ENCODE measurements at places on chromosomes 12 and 14. TPM values are rescaled to one million over a fixed set of nuclear protein-coding genes. Genes with fewer than 3 reads are reported as not detected.

- no peak overlapping the region for H3K4me3 ChIP-seq
- no peaks in the 10 kb centered on the region for H3K4me1 ChIP-seq
- H3K36me3 ChIP-seq: no peaks in the 10 kb centered on the region
- H3K27ac ChIP-seq: no peak overlapping the region
- no peaks in the 10 kb centered on the region for H3K27me3 ChIP-seq
- no peak for DNase-seq
These were observed 57.8 kb upstream of the FSCB start for GRCh38 chr14:44564908-44565307.

- H3K36me3 ChIP-seq: no peaks in the 10 kb centered on the region
- no peak overlapping the region for H3K4me3 ChIP-seq
- H3K4me1 ChIP-seq: no peaks in the 10 kb centered on the region
- H3K27me3 ChIP-seq: no peaks in the 10 kb centered on the region
- no peak overlapping the region for H3K27ac ChIP-seq
- DNase-seq: no peak
These were observed 88.5 kb downstream of the TSPAN8 start for GRCh38 chr12:71069311-71069710.

GRCh38 chr12:89836026-89836425, 127.4 kb upstream of the ATP2B1 start:
- no peak overlapping the region for H3K4me3 ChIP-seq
- no peak for DNase-seq
- H3K27ac ChIP-seq: no peak overlapping the region
- H3K4me1 ChIP-seq: no peaks in the 10 kb centered on the region

DNA sequence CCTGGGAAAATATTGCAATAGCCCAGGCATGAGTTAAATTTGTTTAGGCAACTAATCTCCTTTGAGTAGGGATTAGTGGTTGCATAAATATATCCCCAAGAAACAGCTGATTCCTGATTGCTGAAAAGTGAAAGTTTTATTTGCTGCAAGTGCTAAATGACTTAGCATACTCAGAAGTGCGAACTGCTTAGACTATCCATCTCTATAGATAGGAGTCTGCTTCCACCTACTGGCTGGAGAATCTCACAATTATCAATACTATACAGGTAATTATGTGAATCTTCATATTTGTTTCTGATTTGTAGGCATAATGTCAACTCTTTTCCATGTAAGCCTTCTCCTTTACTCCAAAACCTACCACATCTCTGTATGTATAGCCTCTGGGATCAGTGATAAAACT, 12.0 kb upstream of the SLCO1B3 start:
- H3K27ac ChIP-seq: no peak overlapping the region
- H3K27me3 ChIP-seq: no peaks in the 10 kb centered on the region
- peaks cover 16% of the 10 kb centered on the region for H3K4me1 ChIP-seq
- H3K36me3 ChIP-seq: no peaks in the 10 kb centered on the region

- no peaks in the 10 kb centered on the region for H3K27me3 ChIP-seq
- H3K4me1 ChIP-seq: no peaks in the 10 kb centered on the region
- H3K36me3 ChIP-seq: no peaks in the 10 kb centered on the region
- H3K27ac ChIP-seq: no peak overlapping the region
- no peak for DNase-seq
- H3K4me3 ChIP-seq: no peak overlapping the region
These were observed 362.1 kb upstream of the STXBP6 start for GRCh38 chr14:25411781-25412757.

GRCh38 chr14:99803803-99804202, 10.6 kb downstream of the EML1 start:
- no peaks in the 10 kb centered on the region for H3K27me3 ChIP-seq
- H3K4me3 ChIP-seq: no peak overlapping the region
- no peaks in the 10 kb centered on the region for H3K36me3 ChIP-seq
- no peak overlapping the region for H3K27ac ChIP-seq
- DNase-seq: no peak

GRCh38 chr14:105220699-105221597, 27.4 kb upstream of the BTBD6 start:
- H3K27ac ChIP-seq: no peak overlapping the region
- H3K27me3 ChIP-seq: no peaks in the 10 kb centered on the region
- H3K4me1 ChIP-seq: no peaks in the 10 kb centered on the region
- no peak overlapping the region for H3K4me3 ChIP-seq
- no peak for DNase-seq

DNA sequence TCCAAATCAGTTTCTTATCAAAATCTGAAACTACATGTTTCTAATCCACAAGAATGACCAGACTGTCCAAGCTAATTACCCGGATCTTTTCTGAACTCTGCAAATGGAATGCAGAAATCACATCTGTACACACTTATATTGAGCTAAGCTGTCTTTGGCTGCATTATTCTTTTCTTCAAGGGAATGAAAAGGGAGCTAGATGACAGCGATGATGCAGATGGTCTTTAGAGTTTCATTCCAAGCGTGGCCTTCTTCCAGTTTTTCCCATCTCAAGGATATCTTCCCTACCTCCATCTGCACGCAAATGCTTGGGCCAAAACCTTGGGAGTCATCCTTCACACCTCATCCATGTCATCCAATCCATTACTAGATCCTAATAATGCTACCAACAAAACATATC, 12.6 kb downstream of the KCNH5 start:
- no peak for DNase-seq
- H3K27ac ChIP-seq: no peak overlapping the region
- no peak overlapping the region for H3K4me3 ChIP-seq
- H3K4me1 ChIP-seq: no peaks in the 10 kb centered on the region

GRCh38 chr12:110002676-110003515, 3.7 kb downstream of the ANKRD13A start:
- H3K27me3 ChIP-seq: no peaks in the 10 kb centered on the region
- DNase-seq: no peak
- peak overlapping the region; percentile 3 for H3K27ac ChIP-seq
- H3K4me3 ChIP-seq: no peak overlapping the region
- peaks cover 15% of the 10 kb centered on the region for H3K4me1 ChIP-seq
- no peaks in the 10 kb centered on the region for H3K36me3 ChIP-seq

DNA sequence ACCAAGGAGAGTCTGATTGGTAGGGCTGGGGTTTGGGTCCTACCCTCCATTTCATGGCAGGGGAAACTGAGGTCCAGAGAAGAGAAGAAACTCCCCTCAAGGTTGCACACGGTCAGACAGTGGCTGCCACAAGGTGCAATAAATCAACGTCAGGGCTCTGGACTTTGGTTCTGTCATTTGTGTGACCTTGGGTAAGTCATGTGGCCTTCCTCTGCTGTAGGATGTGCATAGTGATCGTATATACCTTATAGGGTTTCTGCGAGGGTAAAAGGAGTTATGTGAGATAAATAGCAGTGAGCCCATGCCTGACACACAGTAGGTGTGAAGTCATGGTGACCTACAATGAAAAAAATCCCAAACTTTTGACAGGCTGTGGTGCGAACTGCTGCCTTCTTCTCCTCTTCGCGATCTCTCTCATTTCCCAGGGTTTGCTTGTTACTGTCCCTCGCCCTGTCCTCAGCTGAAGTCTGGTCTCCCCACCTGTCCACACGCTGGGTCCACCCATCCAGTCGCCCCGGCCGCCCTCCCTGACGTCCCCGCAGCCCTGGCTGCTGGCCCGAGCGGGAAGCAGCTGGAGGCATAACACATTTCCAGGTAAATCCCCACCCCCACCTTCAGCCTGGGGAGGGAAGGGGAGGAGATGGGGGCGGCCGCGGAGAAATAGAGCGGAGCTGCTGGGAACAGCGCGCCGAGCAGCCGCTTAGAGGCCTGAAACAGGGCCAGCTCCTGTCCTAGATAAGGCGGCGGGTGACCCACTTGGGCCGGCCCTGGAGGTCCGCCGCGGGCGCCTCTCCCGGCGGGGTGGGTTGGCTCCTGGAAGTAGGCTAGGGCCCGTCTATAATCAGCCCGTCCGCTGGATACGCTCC, 1.8 kb upstream of the FAM222A start:
- H3K36me3 ChIP-seq: no peaks in the 10 kb centered on the region
- H3K4me1 ChIP-seq: no peaks in the 10 kb centered on the region
- no peaks in the 10 kb centered on the region for H3K27me3 ChIP-seq

DNA sequence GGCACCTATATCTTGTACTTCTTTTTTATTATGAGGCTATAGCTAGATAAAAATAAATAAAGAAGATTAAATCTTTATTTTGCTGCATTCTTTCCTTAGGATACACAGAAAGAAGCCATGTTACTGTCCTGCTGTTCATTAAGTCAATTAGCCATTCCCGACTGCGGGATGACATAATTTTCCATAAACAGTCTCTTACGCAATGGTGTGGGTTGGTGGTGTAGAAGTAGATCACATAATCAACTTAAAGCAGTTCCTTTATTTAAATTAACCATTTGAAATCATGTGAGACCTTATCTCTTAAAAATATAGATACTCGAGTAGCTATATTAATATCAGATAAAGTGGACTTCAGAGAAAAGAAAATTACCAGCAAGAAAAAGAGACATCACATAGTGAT, 40.2 kb downstream of the TAOK3 start:
- no peak for DNase-seq
- no peaks in the 10 kb centered on the region for H3K27me3 ChIP-seq
- H3K4me3 ChIP-seq: no peak overlapping the region
- H3K36me3 ChIP-seq: no peaks in the 10 kb centered on the region
- peaks cover 19% of the 10 kb centered on the region for H3K4me1 ChIP-seq
- H3K27ac ChIP-seq: no peak overlapping the region

The BCL2L2 gene
- total RNA-seq: 74.4 TPM

The CLECL1 gene
- not detected for total RNA-seq

- H3K27ac ChIP-seq: no peak overlapping the region
- no peaks in the 10 kb centered on the region for H3K4me1 ChIP-seq
- no peaks in the 10 kb centered on the region for H3K36me3 ChIP-seq
- H3K27me3 ChIP-seq: no peaks in the 10 kb centered on the region
- H3K4me3 ChIP-seq: no peak overlapping the region
- no peak for DNase-seq
These were observed 33.2 kb downstream of the STON2 start for GRCh38 chr14:81366884-81367283.

The PAH gene
- total RNA-seq: not detected

The ZNF641 gene
- 24.6 TPM for total RNA-seq

The PLA2G1B gene
- total RNA-seq: not detected

GRCh38 chr12:9587987-9588600, 19.6 kb downstream of the KLRB1 start:
- no peaks in the 10 kb centered on the region for H3K27me3 ChIP-seq
- H3K36me3 ChIP-seq: no peaks in the 10 kb centered on the region
- H3K4me3 ChIP-seq: no peak overlapping the region
- no peak overlapping the region for H3K27ac ChIP-seq
- DNase-seq: no peak

DNA sequence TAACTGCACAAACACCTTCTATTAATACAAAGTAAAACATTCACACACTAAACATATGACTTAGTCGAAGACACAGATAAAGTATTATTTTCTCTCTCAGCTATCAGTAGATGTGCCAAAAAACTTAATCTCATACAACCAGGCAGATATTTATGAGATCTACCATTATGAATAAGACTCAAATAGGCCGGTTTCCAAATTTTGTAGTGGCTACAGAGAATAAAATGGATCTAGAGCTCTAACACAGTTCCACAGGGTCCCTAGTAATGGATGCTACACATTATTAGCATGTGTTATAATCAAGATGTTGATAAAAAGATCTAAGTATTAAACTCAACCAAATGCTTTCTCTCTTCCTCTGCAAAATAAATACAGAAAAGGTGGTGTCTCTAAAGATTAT, 10.4 kb downstream of the SAV1 start:
- peaks cover 4% of the 10 kb centered on the region for H3K36me3 ChIP-seq
- peaks cover 68% of the 10 kb centered on the region for H3K4me1 ChIP-seq
- H3K27me3 ChIP-seq: no peaks in the 10 kb centered on the region
- no peak overlapping the region for H3K27ac ChIP-seq
- no peak for DNase-seq

The ERP27 gene
- total RNA-seq: not detected

The OASL gene
- total RNA-seq: 3.1 TPM

- DNase-seq: no peak
- no peak overlapping the region for H3K4me3 ChIP-seq
- H3K27me3 ChIP-seq: no peaks in the 10 kb centered on the region
- H3K27ac ChIP-seq: no peak overlapping the region
These were observed 43.1 kb upstream of the ABCC9 start for GRCh38 chr12:21984375-21984774.

GRCh38 chr14:79036441-79036840, 866.3 kb downstream of the NRXN3 start:
- no peak overlapping the region for H3K27ac ChIP-seq
- no peak for DNase-seq
- H3K4me1 ChIP-seq: no peaks in the 10 kb centered on the region
- no peaks in the 10 kb centered on the region for H3K27me3 ChIP-seq
- H3K4me3 ChIP-seq: no peak overlapping the region

DNA sequence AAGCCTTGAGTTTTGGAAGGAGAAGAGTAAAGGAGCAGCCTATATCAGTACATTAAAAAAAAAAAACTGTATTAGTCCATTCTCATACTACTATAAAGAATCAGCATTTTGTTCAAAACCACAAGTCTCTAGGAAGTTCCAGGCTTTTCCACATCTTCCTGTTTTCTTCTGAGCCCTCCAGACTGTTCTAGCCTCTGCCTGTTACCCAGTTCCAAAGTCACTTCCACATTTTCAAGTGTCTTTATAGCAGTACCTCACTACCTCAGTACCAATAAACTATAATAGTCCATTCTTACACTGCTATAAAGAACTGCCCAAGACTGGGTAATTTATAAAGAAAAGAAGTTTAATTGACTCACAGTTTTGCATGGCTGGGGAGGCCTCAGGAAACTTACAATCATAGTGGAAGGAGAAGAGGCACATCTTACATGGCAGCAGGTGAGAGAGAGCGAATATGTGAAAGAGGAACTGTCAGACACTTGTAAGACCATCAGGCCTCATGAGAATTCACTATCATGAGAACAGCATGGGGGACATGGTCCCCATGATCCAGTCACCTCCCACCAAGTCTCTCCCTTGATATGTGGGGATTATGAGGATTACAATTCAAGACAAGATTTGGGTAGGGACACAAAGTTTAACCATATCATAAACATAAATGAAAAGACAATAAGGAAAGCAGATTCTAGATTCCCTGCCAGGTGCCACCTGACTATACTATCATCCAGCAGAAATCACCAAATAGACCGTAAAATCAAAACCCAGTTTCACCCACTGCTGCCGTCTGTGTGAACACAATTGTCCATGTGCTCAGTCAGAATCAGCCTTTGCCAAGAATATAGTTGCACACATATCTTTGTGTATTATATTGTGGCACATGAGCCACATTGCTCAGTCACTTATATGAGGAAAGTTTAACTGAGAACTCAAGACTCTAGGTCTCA, 27.8 kb downstream of the TOGARAM1 start:
- H3K4me3 ChIP-seq: no peak overlapping the region
- H3K27me3 ChIP-seq: no peaks in the 10 kb centered on the region
- H3K4me1 ChIP-seq: peaks cover 10% of the 10 kb centered on the region
- no peak overlapping the region for H3K27ac ChIP-seq
- no peak for DNase-seq

DNA sequence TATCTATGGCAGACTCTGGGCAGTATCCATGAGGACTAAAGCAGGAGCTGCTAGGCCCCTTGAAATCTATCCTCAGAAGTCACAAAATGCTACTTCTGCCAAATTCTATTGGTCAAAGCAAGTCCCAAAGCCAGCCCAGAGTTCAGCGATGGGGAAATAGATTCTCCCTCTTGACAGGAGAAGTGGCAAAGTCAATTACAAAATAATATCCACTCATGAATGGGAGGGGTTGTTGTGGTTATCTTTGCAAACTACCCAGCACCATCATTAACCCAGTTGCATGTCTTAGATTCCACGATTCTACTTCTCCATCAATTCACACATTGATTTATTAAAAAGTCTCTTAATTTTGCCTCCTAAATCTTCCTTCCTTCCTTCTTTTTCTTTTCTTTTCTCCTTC, 30.7 kb upstream of the STXBP6 start:
- DNase-seq: no peak
- no peaks in the 10 kb centered on the region for H3K4me1 ChIP-seq
- no peak overlapping the region for H3K4me3 ChIP-seq
- no peak overlapping the region for H3K27ac ChIP-seq
- no peaks in the 10 kb centered on the region for H3K36me3 ChIP-seq
